ENCODE measurements at places on chromosomes 7 and 10.

DNA sequence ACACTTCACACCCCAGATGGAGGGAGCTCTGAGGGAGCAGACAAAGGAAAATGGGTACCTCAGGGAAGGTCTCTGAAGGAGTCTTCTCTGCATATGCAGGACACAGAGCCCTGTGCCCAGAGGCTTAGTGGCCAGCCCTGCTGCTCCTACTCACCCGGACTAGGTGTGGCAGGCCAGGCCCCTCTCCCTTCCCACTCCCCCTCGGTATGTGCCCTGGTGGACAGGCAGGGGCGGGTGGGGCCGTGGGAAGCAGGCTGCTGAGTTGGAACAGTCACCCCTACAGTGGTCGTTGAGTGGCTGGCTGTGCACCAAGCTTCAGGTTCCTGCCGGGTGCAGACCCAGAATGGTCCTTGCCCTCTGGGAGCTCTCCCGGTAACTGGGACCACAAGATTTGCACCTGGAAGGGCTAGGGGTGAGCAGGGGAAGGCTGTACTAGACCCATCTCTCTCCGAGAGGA is 68.6 kb downstream of the ZMIZ1 start:
- DNase-seq, result no peak

DNA sequence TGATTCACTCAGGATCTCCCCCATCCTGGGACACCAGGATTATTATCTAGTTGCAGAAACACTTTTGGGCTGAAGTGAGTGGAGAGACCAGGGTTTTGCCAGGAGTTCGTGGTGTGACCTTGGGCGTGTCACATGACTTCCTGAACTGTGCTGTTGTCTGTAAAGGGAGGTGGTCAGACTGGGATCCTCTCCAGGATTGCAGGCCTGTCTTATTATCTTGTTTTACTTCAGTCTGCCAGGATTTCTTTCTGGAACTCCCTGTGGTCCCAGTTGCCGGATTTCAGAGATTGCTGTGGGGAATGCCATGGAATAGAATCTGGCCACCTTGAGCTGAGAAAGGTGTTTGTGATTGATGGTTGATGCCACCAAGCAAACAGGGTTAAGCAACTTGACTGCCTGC is 35.8 kb downstream of the CRCP start:
- DNase-seq, result no peak

DNA sequence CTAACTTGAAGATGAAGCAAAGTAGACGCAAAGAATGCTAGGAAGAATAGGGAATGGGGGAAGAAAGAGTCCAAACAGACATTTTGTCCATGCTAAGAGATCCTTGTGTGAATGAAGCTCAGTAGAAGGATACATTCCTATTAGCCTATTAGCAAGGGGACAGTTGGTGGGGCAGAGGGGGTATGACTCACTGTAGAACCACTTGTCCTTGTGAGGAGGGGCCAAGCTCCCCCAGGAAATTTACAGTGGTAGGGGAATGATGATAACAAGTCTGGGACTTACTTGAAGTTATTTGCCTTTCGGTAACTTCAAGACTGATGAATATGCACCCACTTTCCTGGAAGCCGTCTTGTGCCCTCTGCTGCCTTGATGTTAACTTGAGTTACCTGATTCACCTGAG is 17.2 kb upstream of the SYPL1 start:
- no peak for DNase-seq

GRCh38 chr10:436911-437665 is 252.4 kb downstream of the DIP2C start:
- no peak for DNase-seq

DNA sequence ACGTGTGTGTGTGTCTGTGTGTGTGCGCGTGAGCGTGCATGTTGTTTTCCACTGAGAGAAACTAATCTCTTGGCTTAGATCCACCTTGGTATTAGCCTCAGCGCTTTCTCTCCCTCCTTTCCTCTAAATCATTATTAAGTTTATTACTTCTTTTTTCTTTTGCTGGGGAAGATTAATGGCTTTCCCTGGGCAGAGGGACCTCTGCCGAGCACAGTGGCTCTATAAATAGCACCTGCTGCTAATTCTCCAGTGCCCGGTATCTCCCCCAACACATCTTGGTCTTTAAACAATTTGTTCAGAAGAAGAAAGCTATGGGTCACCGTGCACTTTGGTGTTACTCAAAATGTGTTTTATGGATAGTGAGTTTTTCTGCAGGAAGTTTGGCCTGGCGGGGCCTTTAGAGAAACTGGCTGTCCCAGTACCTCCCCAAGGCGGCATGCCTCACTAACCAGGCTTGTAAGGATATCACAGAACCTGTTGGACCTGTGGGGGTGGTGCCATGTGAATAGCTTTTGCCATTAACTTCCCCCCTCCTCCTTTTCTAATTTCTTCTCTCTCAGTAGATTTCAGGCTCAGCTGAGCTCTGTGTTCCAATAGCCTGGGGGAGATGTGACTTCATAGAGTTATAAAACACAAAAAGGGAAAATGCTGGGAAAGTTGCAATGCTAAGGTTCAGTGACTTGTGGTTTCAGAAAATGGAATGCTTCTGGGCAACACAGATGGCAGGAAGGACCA is 70.1 kb upstream of the RAB11FIP2 start:
- no peak for DNase-seq

DNA sequence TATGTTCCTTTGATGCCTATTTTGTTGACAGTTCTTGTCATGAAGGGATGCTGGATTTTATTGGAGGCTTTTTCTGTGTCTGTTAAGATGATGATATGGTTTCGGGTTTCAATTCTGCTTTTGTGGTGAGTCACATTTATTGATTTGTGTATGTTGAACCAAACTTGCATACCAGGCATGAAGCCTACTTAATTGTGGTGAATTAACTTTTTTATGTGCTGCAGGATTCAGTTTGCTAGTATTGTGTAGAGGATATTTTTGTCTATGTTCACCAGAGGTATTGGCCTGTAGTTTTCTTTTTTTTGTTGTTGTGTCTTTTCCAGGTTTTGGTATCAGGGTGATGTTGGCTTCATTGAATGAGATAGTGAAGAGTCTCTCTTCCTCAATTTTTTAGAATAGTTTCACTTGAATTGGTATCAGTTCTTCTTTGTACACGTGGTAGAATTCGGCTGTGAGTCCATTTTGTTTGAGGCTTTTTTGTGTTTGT is 345.9 kb downstream of the KIF20B start:
- DNase-seq, result no peak

Data from NCI-H524 treated with DMSO at 0.1 percent for 48 hours (cell line).